ENCODE measurements at places on chromosomes 1 and 21. TPM values are rescaled to one million over a fixed set of nuclear protein-coding genes. Genes with fewer than 3 reads are reported as not detected.

DYNLT4 gene
- total RNA-seq, result 0.80 TPM

OR2M3 gene
- not detected for total RNA-seq

NUDT17 gene
- 5.7 TPM for total RNA-seq

S100B gene
- total RNA-seq, result not detected

ELAVL4 gene
- total RNA-seq, result not detected
